NCI-H774 (cell line): ENCODE measurements at places on chromosomes 2 and 18.

- peak; percentile 41 for DNase-seq
These were observed 240.9 kb upstream of the APCDD1 start for GRCh38 chr18:10213526-10213925.

- no peak for DNase-seq
These were observed 48.3 kb downstream of the KLHL29 start for GRCh38 chr2:23433282-23433681.

DNA sequence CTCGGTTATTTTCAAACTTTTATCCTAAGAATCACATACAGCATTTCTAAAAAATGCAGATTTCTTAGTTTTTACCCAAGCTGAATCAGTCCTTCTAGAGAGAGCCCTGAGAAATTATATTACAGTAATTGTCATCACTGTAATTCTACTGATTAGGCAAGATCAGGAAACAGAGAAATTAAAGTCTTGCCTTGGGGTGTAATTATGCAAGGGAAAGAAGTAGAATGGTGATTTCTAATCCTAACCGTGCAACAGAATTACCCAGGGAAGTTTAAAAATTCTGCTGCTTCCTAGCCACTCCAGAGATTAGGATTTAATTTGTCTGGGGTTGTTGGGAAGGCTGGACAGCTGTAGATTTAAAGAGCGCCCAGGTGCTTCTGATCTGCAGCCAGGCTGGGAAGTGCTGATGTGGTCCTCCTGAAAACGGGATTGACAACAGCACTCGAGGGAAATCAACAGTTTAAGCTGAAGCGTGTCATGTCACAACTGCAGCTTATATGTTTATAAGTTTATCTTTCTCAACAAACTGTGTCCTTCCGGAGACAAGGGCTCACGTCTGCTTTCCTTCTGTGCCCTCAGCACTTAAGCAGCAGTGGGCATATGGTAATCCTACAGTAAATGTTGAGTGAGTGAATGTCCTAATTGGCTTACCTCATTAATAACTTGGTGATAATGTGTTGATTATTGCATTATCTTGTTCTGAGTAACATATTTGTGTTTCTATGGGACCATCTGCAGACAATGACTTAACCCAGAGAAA is 671.9 kb upstream of the SOX11 start:
- DNase-seq = no peak

- DNase-seq = no peak
These were observed 73.6 kb downstream of the CCDC141 start for GRCh38 chr2:178976351-178976750.

- no peak for DNase-seq
These were observed 68.2 kb downstream of the ZNF516 start for GRCh38 chr18:76426737-76427305.

GRCh38 chr2:190603374-190603773 is 45.5 kb upstream of the NAB1 start:
- no peak for DNase-seq

- DNase-seq = no peak
These were observed 140.2 kb downstream of the BCL11A start for GRCh38 chr2:60413069-60413813.

- DNase-seq = no peak
These were observed 186.9 kb upstream of the VRK2 start for GRCh38 chr2:57859755-57860154.

GRCh38 chr2:113214141-113214540 is 40.4 kb downstream of the PSD4 start:
- no peak for DNase-seq

DNA sequence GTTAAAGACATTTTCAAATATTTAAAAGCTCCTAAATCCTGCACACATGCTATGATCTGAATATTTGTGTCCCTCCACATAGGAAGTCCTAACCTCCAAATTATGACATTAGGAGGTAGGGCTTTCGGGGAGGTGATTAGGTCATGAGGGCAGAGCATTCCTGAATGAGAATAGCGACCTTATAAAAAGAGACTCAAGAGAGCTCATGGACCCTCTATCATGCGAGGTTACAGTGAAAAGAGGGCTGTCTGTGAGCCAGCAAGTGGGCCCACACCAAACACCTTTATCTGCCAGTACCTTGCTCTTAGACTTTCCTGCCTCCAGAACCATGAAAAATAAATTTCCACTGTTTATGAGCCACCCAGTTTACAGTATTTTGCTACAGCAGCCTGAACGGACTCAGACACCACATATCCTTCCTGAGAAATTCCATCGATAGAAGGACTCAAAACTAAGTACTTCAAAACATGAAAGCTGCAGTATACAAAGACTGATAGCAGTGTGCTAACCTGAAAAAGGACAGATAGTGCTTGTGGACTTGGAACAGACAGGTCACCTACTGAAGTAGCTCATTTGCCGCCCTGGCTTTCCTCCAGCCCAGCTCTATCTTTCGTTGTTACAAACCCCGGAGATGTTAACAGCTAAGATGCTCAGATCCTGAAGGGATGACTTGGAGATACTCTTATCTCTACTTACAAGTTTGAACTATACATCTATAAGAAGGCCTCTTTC is 13.8 kb downstream of the FAM210A start:
- no peak for DNase-seq

GRCh38 chr2:21011876-21012556 is 31.9 kb downstream of the APOB start:
- no peak for DNase-seq

- DNase-seq = no peak
These were observed 555.2 kb upstream of the FANCL start for GRCh38 chr2:58796239-58796910.

- DNase-seq = no peak
These were observed 50.5 kb downstream of the KLHL29 start for GRCh38 chr2:23435250-23436035.

- no peak for DNase-seq
These were observed 123.7 kb upstream of the SATB2 start for GRCh38 chr2:199581408-199581807.

- DNase-seq = no peak
These were observed 24.6 kb downstream of the ARL6IP6 start for GRCh38 chr2:152743002-152743401.

DNA sequence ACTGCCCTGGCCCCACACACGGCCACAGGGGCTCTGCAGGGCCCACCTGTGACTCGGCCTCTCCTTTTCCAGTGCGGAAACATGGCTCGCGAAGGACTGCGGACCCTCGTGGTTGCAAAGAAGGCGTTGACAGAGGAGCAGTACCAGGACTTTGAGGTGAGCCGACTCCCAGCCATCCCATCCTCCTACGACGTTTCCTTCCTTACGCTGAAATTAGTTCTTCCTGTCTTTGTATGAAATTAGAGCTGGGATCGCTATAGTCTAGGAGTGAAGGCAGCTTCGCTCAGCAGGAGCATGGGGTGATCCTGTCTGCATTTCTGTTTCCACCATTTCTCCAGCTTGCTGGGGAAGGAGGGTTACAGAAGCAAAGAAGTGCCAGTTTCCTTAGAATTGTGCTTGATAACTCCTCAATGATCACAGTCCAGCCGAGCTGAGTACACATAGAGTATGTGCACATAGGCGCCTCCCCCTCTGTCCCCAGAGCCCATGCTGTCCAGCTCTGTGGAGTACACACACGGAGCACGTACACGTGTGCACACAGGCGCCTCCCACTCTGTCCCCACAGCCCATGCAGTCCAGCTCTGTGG is 59.1 kb upstream of the NFATC1 start:
- DNase-seq = no peak

DNA sequence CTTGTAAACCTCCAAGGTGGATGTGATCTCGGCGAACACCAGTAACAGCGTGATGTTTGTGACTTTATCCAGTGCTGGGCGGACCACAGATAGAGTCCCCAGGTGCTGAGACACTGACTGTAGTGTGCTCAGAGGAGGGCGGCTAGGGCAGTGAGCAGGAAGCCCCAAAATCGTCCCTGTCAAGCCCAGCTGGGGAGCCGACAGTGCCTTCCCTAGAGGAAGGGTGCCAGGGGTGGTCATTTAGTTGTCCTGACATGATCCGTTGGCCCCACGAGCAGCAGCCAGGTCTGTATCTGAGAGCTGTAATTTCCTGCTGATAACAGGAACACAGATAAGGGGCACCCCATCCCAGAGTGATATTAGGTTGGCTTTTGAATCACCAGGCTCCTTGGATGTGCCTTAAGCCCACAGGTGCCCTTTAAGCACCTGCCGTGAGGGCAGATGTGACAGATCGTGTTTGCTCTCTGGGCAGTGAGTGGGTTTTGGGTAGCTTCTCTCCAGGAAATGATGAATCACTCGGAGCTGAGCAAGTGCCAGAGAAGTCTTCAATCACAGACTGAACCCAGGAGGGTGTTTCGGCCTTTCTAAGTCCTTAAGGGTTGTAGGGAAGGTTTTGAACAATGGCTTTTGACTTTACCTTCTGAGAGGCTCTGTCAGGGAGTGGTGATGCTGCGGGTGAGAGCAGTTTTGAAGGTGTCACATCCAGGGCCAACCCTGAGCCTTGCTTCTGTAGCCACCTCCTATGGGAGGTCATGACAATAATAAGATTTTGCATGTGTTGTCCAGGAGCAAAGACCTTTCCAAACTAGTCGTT is 7.7 kb downstream of the LPIN1 start:
- DNase-seq = peak; percentile 16

- no peak for DNase-seq
These were observed 2.6 kb upstream of the NEUROD1 start for GRCh38 chr2:181682795-181683517.

- DNase-seq = peak; percentile 48
These were observed 81.9 kb downstream of the CLIP4 start for GRCh38 chr2:29196792-29197788.

DNA sequence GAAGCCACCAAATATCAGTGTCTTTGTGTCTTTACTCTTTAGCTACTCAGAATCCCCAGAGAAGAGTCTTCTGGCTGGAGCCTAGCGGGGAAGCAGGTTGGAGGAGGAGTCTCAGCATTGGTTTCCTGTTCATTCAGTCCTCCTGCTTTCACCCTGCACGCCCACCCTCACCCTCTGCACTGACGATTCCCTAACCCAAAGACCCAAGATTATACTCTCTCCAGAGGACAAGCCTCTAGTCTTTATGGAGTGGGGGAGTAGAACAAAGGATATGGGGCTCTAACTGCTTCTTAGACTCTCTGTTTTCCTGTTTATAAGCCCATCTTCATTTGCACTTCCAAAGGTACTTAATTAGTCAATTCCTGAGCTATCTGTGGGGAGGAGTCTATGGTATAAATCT is 338.8 kb downstream of the AGPS start:
- no peak for DNase-seq

GRCh38 chr2:120447127-120447785 is 101.3 kb downstream of the INHBB start:
- no peak for DNase-seq

GRCh38 chr18:23939366-23939765 is 75.2 kb upstream of the TTC39C start:
- no peak for DNase-seq

DNA sequence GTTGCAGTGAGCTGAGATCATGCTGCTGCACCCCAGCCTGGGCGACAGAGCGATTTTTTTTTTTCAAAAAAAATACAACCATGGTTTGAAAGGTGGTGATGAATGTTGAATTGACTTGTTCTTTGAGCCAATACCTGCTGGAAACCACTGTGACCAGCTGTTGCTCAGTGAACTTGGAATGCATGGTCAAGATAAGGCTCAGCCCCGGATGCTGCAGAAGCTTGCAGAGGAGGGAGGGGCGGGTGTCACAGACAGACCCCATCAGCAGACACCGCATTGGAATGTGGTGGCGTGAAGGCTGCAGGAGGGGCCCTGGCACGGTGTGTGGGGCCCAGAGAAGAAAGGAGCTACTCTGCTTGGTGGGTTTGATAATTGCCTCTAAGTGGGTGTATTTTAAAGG is 91.6 kb downstream of the ITGB1BP1 start:
- no peak for DNase-seq

- DNase-seq = no peak
These were observed 40.3 kb downstream of the LHCGR start for GRCh38 chr2:48715042-48715899.

GRCh38 chr2:12161085-12161484 is 414.7 kb downstream of the LPIN1 start:
- no peak for DNase-seq

- DNase-seq = no peak
These were observed 71.4 kb downstream of the GALR1 start for GRCh38 chr18:77320971-77321559.

DNA sequence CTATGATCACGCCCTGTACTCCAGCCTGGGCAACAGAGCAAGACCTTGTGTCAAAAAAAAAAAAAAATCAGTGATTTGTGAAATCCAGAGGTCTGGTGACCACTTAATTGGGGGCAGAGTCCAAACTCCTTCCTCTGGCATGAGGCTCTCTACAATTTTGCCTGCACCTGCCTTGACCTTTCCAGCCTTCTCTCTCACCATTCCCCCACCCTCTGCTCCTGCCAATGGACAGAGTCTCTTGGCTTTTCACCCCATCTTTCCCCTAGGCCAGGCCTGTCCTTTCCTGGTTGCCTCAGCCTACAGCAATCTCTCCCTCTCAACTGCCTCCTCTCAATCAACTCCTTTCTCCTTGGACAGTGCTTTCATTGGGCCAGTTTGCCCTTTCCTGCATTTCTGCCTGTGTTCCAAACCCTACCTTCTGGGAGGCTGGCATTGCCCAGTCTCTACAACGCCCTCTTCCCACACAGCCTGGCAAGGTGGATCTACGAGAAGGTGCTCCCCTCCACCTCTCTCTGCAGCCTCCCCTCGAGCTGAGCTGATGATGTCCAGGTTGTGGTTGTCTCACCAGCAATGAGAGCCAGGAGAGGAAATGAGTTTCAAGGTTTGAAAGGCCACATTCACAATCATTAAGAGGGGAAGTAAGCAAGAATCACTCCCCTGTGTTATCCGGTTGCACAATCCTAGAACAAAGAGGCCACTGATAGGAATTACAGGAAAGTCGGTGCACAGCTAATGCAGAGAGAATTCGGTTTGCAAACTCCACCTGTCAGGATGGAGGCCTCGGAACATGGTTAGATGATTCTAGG is 39.5 kb upstream of the NPAS2 start:
- no peak for DNase-seq

- DNase-seq = no peak
These were observed 4.4 kb downstream of the SLC66A3 start for GRCh38 chr2:11159574-11160170.

DNA sequence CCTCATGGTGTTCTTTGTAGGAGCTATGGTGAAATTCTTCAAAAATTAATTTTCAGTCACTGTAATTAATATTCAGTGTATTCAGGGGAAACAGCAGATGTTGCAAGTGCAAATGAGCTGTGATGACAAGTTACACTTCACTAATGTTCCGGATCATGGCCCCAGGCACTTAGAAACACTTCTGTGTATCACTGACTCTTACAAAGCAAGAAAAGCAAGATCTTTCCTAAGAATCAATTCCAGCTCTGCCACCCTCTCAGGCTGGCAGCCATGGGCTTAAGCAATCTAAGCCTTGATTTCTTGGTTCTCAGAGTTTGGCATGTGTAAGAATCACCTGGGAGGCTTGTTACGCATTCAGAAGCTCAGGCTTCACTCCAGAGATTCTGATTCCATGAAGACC is 78.0 kb downstream of the MARCHF4 start:
- DNase-seq = no peak
